HL-60 (cell line): ENCODE measurements at places on chromosomes 6 and 20.

- DNase-seq: no peak
Measured at GRCh38 chr6:122214605-122215318, 184.7 kb upstream of the HSF2 start.

- no peak for DNase-seq
Measured at GRCh38 chr20:44336725-44337380, at the start of gene R3HDML. TSS of gene R3HDML (plus strand) at chr20:44337043. CDS start at chr20:44337158, 115 bp downstream.

GRCh38 chr6:13248584-13248985, 79.8 kb downstream of the TBC1D7 start:
- DNase-seq: no peak

GRCh38 chr6:31791324-31792089, 4.0 kb downstream of the VARS1 start:
- DNase-seq: peak; percentile 39

DNA sequence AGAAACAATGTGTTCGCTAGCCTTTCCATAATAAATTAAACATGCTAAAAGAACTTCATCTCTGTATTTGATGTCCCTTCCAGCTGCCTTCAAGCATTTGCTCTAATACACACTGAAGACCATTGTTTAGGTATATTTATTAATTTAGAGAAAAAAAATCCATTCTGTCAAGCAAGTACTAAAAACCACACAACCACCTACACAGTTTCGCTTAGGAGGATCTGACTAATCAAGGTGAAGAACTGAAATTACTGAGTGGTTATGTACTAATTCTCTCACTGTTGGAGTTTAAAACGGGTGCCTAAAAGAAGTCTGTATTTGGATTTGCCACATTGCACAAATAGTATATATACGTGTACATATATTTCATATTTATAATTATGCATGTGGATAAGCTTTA, 58.9 kb downstream of the GMDS start:
- no peak for DNase-seq

- DNase-seq: no peak
Measured at GRCh38 chr6:33628401-33628964, 7.4 kb downstream of the ITPR3 start.

DNA sequence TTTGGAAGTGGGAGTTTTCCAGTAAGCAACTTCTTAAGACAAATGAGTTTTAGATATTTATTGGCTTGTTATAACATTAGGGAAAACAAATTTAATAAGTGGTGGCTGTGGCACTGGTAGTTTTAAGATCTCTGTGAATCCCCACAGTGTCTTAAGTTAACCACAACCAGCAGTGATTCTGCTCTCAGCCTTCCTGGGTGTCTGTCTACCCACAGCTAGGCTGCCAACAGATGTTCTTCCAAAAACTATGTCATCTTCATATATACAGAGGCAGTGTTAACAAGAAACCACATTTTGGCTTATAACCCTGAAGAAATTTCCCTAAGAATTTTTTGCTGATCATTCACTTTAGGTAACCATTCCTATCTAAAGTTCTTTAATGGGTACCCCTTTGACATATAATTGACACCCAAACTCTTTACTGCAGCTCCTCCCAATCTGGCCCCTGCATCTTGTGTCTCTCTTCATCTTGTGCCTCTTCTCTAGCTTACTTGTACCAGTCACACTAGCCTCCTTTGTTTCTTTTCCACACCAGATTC, 52.7 kb downstream of the TOP1 start:
- DNase-seq: no peak
